ENCODE measurements at places on chromosomes 11 and 22.

- DNase-seq: no peak
Measured at GRCh38 chr11:7892840-7893254, 38.2 kb downstream of the OR10A6 start.

DNA sequence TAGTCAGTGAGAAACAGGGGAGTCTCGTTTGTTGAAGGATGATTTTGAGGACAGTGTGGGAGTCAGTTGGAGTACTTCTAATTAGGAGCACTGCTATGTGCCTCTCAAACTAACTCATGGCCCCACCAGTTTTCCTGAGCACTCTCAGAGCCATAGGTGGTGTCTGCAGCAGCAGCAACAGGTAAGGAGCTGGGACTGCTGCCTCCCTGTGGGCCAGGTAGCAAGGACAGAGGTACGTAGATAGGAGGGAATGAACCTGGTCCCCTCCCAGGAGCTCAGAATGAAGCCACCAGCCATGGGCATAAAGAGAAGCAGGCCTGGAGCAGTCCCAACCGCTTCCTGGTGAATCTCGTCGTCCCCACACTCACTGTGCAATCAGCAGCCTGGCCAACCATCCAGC lies 183.4 kb downstream of the BUD13 start:
- no peak for DNase-seq

DNA sequence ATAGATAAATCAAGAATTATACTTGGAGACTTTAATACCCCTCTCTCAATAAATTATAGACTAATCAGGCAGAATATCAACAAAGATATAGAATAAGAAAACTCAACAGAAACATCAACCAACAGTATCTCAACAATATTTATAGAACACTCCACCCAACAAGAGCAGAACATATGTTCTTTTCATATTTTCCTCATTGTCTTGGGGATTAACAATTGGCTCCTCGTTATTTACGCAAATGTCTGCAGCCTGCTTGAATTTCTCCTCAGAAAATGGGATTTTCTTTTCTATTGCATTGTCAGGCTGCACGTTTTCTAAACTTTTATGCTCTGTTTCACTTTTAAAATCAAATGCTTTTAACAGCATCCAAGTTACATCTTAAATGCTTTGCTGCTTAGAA lies 37.0 kb upstream of the FBLN1 start:
- no peak for DNase-seq

DNA sequence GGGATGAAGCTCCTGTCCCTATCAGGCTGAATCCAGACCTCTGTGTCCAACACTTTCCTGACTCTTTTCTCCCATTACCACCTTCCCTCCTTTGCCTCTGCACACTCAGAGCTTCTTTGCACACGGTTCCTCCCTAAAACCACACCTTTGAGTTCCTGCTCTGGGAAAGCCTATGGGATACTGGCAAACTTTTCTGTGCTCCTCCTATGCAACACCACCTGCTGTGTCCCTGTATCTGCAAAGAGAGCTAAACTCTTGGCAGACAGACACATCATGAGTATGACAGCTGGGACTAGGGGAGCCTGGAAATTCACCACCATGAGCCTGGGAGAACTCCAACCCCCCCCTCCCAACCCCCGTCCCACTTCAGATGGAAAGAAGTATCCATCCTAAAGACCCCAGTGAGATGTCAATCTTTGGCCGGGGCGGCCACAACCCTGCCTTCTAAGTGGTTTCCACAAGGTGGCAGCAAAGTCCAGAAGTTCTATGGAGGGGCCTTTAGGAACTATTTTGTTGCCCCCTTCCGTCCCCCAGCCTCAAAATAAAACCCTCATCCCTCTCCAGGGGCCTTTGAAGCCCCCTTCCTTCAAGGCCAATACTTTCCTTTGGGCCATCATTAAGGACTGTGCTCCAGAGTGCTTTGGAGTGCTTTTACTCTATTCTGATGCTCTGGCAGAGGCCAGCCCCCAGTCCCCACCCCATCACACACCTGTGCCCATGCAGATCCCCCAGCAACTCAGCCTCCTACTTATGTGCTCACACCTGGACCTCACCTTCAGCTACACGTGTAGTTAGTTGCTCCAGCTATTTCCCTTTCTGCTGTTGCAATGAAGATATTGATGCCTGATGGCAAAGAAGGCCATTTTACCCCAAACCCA lies 19.4 kb downstream of the HTR3A start:
- peak; percentile 11 for DNase-seq

GRCh38 chr11:121137005-121137404 lies 36.0 kb downstream of the TECTA start:
- DNase-seq: no peak

GRCh38 chr11:74280494-74280893 lies 30.9 kb downstream of the P4HA3 start:
- DNase-seq: no peak

DNA sequence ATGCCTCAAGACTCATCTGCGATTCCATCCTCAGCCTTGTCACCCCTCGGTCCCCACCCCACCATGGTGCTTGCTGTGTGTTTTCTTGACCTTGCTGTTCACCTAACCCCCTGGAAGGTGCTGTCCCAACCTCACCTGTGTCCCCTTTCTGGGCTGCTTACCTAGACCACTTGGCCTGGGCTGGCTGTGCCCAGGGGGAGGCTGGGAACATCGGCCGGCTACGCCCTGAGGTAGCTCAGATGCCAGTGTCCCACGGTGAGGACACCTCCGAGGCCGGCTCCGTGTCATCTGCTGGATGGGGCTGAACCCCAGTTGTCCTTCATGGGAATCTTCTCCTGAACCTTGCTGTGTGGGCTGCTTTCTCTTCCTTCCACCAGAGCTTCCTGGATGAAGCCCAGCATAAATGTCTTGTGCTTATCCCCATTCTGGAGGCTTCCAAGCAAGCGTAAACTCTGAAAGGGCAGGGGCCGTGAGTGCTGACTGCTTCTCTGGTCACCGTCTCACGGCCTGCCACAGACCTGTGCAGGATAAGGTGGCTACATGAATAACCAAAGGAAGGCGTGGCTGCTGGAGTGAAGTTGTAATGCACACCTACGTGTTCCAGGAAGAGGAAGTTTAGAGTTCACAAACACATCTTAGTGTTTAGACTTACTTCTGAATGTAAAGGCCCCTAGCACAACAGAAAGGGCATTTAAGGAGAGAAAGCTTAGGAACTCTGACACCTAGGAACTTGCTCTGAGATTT lies 724.3 kb downstream of the TBC1D22A start:
- peak; percentile 9 for DNase-seq

- no peak for DNase-seq
Measured at GRCh38 chr11:79081471-79082031, 359.3 kb downstream of the TENM4 start.

- DNase-seq: no peak
Measured at GRCh38 chr22:17112491-17113042, 8.6 kb downstream of the TMEM121B start.

- no peak for DNase-seq
Measured at GRCh38 chr22:29784451-29785361, 17.5 kb downstream of the UQCR10 start.

- DNase-seq: no peak
Measured at GRCh38 chr11:134101282-134101681, 32.4 kb downstream of the JAM3 start.

- no peak for DNase-seq
Measured at GRCh38 chr11:16346975-16347374, 9.4 kb downstream of the SOX6 start.

GRCh38 chr22:46795845-46796565 lies 33.6 kb downstream of the TBC1D22A start:
- DNase-seq: no peak

DNA sequence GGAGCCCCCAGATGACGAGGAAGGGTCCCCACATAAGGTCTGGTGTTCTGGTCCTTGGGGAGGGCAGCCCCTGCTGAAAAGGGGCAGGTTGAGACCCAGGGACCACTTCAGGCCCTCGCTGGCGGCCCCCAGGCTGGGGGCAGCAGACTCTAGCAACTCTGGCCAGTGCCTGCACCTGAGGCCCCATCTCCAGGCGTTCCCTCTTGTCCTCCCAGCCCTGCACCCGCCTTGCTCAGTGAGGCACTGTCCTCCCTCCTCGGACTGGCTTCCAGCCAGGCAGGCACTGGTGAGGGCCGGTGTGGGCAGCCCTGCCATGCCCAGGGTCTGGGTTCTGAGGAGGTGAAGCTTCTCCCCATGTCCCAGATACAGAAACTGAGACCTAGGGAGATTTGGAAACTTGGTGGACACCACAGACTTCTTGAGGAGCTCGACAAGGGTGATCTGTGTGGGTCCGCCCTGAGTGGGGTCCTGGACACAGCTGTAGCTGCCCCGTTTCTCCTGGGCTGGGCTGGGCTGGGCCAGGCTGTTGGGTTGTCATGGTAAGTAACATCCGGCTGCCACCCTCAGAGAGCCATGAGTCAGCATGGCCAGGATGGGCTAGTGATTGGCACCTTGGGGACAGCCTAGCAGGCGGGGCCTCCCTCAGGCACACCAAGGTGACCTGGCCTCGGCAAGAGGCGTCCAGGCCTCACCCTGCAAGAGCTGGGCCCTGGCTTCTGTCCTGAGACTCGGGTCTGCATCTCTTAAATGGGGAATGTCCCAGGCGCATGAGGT lies 11.1 kb upstream of the PHLDA2 start:
- DNase-seq: peak; percentile 68

DNA sequence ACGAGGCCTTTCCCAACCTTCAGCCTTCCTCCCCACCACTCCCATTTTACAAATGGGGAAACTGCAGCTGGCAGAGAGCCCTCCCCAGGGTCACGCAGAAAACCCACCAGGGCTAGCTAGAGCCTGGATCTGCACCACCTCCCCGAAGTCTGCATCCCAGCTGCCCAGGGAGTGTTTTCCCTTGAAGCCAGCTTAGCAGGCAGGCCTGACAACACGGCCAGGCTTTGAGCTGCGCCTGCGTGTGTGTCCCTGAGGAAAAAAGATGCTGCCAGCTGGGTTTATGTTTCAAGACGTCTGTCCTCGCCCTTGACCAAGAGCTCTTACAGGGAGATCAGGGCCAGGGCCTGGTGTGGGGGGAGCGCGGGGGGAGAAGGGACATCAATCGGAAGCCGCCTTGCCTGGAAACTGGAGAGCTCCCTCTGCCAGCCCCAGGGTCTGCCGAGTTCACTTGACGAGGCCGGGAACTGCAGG lies 20.3 kb downstream of the WNT11 start:
- DNase-seq: no peak

DNA sequence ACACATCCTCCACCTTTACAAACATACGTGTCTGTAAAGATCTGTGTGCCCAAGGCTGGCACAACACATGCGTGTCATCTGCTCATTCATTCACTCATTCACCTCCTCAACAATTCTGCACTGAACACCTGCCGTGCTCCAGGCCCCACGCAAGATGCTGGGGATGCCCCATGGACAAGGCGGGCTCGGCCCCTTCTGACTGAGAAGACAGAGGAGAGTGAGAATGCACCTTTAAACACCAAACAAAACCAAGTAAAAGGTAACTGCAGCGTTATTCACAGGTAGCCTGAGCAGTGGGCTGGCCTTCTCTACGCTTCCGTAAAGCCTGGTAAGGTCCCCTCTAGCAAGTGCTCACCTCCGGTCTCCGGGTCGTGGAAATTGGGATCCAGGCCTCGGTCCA lies 142.8 kb downstream of the SHANK2 start:
- DNase-seq: no peak

- DNase-seq: no peak
Measured at GRCh38 chr22:50221410-50222300, 20.8 kb downstream of the SELENOO start.

- DNase-seq: no peak
Measured at GRCh38 chr22:45061332-45061731, 51.5 kb upstream of the PHF21B start.

DNA sequence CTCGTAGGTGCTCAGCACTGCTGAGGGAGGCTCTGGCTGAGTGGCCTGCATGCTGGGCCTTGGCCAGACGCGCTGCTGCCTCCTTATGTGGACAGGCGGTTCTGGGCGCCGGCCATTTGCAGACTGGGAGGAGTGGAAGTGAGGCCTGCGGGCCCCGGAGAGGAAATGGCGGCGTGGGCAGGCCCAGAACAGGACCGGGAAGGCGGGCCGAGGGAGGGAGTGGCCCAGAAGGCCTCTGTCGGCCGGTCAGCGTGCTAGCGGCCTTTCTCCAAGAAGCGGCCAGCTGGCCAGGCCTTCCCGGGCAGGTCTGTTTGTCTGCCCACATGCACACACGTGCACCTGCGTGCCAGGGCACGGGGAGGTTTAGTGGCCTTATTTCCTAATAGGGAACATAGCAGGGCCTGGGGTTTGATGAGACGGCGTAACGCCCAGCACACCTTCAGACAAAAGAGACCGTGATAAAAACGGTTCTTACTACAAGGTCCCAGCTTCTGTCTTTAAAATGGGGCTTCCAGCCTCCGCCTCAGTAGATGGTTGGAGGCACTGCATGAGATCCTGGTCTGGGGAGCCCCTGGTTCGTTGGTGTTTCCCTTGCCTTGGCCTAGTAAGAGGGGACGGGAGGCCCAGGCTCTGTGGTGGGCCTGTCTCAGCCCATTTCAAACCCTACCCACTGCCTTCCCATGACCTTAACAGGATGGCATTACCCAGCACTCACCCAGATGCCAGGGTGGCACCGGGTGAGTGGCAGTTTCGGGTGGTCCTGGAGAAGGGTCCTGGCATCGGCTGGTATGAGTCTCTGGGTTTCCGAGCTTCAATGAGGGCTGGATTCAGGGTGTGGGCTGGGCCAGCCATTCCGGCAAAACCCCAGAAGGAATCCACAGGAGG lies 65.1 kb upstream of the PPARA start:
- peak; percentile 81 for DNase-seq

GRCh38 chr11:35614939-35615569 lies 3.2 kb upstream of the FJX1 start:
- DNase-seq: peak; percentile 8

GRCh38 chr11:15544353-15544752 lies 429.6 kb downstream of the INSC start:
- no peak for DNase-seq

DNA sequence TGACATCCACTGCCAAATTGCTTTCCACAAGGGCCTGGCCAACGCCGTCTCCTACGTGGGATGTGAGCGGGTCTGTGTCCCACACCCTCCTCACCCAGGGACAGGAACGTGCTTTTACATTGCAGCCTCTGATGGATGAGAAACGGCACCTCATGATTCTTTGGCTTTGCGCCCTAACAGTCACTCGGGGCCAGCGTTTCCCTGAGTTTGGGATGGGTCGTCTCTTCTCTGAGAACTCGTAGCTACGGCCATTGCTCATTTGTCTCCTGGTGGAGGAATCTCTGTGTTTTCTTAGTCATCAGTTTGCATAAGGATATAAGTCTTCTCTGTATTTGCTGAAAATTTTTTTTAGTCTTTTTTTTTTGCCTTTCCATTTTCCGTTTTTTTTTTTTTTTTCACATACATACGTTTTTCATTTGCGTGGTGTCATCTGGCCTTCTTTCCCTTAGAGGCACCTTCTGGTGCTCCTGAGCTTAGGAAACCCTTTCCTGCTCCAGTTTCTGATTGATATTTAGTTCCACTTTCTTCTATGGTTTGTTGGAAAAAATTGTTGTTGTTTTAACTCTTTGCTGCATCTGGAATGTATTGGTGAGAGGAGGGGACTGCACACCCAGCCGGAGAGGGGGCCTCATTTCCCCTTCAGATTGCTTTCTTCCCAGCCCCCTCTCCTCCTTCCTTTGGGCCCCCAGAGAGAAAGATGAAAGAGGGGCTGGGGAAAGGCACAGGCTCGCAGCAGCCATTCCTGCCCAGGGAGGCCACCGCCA lies 12.0 kb downstream of the TNNT3 start:
- DNase-seq: no peak
